Psoas muscle (tissue), 8 donors: ENCODE measurements at places on chromosomes 6 and 20. TPM values are rescaled to one million over a fixed set of nuclear protein-coding genes. Genes with fewer than 3 reads are reported as not detected.

CCM2L gene
- 4.0 TPM for total RNA-seq

SLC22A16 gene
- total RNA-seq, result not detected

CLVS2 gene
- total RNA-seq, result 0.14 TPM

CUL7 gene
- 23.4 TPM for total RNA-seq

BHLHE23 gene
- not detected for total RNA-seq

TFAP2D gene
- not detected for total RNA-seq

HEY2 gene
- 5.2 TPM for total RNA-seq

DNA sequence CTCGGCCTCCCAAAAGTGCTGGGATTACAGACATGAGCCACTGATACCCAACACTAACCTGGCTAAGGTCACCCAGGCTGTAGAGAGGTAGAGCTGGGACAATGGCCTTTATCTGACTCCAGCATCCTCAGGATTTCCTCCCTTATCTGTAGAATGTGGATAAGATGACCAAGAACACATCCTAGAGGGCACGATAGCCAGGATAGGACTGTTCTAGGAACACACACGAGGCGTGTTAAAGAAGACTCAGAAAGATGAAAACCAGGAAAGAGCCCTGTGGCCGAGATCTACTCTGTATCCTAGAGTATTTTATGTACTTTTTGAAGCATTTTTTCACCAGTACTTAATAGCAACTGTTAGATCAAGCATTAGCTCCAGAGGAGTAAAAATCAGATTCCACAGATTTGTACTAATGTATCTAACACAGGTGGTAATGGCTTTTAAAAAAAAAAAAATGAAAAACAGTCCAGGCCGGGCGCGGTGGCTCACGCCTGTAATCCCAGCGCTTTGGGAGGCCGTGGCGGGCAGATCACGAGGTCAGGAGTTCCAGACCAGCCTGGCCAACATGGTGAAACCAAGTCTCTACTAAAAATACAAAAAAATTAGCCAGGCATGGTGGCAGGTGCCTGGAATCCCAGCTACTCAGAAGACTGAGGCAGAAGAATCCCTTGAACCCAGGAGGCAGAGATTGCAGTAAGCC, 17.3 kb downstream of the PPP1R10 start:
- H3K36me3 ChIP-seq, result peaks cover 15% of the 10 kb centered on the region
- no peak overlapping the region for H3K4me3 ChIP-seq
- H3K27ac ChIP-seq, result no peak overlapping the region
- H3K4me1 ChIP-seq, result no peaks in the 10 kb centered on the region

- H3K4me3 ChIP-seq, result no peak overlapping the region
- no peak for DNase-seq
- no peak overlapping the region for H3K27ac ChIP-seq
- H3K36me3 ChIP-seq, result no peaks in the 10 kb centered on the region
- H3K27me3 ChIP-seq, result no peaks in the 10 kb centered on the region
Observed at GRCh38 chr6:49929340-49929739, 34.6 kb downstream of the DEFB114 start.

- H3K27me3 ChIP-seq, result no peaks in the 10 kb centered on the region
- no peaks in the 10 kb centered on the region for H3K36me3 ChIP-seq
- peak overlapping the region; percentile 71 for H3K27ac ChIP-seq
- H3K4me3 ChIP-seq, result no peak overlapping the region
- peaks cover 39% of the 10 kb centered on the region for H3K4me1 ChIP-seq
Observed at GRCh38 chr6:134049176-134049575, 3.2 kb downstream of the SLC2A12 start.

- peaks cover 54% of the 10 kb centered on the region for H3K4me1 ChIP-seq
- H3K36me3 ChIP-seq, result peaks cover 20% of the 10 kb centered on the region
- peak; percentile 84 for DNase-seq
- H3K27ac ChIP-seq, result peak overlapping the region; percentile 83
Observed at GRCh38 chr6:43667245-43668150, 20.1 kb downstream of the MRPS18A start.

GRCh38 chr6:90088009-90088408, 193.7 kb downstream of the GJA10 start:
- H3K36me3 ChIP-seq, result peaks cover 10% of the 10 kb centered on the region
- H3K4me3 ChIP-seq, result no peak overlapping the region
- H3K4me1 ChIP-seq, result peaks cover 10% of the 10 kb centered on the region
- DNase-seq, result no peak
- H3K27me3 ChIP-seq, result no peaks in the 10 kb centered on the region
- H3K27ac ChIP-seq, result peak overlapping the region; percentile 27

DNA sequence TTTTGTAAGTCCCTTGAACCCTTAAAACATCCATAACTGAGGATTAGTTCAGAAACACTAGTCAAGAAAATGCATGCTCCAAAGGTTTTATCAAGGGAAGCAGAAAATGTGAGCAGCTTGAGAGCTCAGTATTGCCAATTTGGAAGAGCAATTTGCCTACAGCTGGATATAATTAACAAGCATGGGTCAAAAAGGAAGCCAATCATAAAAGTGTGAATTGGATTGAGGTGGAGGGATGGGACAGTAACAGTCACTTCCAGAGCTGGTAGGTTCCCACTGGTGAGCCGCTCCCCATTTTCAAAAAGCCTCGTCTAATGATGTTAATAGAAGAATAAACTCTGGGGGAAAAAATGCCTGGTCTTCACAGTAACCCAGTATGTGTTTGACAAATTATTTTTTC, 5.0 kb upstream of the PTPRK start:
- DNase-seq, result no peak
- no peak overlapping the region for H3K27ac ChIP-seq
- H3K4me1 ChIP-seq, result no peaks in the 10 kb centered on the region
- H3K36me3 ChIP-seq, result no peaks in the 10 kb centered on the region

DNA sequence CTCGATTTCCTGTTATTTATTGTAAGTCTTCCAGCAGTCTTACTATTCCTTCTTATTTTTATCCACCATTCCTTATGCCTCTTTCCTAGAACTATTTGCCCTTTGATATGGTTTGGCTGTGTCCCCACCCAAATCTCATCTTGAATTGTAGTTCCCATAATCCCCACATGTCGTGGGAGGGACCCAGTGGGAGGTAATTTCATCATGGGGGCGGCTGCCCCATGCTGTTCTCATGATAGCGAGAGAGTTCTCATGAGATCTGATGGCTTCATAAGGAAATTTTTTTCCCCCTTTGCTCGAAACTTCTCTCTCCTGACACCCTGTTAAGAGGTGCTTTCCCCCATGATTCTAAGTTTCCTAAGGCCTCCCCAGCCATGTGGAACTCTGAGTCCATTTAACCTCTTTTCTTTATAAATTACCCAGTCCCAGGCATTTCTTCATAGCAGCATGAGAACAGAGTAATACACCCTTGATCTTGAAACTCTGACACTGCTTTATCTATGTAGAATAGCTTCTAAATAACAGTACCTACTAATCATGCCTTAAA, 48.8 kb downstream of the PLN start:
- H3K4me1 ChIP-seq, result peaks cover 50% of the 10 kb centered on the region
- DNase-seq, result no peak
- H3K4me3 ChIP-seq, result no peak overlapping the region

GRCh38 chr6:120869397-120869796, 464.9 kb downstream of the TBC1D32 start:
- DNase-seq, result no peak
- H3K4me3 ChIP-seq, result no peak overlapping the region
- H3K27ac ChIP-seq, result no peak overlapping the region
- H3K27me3 ChIP-seq, result no peaks in the 10 kb centered on the region
- no peaks in the 10 kb centered on the region for H3K36me3 ChIP-seq
- H3K4me1 ChIP-seq, result no peaks in the 10 kb centered on the region

DNA sequence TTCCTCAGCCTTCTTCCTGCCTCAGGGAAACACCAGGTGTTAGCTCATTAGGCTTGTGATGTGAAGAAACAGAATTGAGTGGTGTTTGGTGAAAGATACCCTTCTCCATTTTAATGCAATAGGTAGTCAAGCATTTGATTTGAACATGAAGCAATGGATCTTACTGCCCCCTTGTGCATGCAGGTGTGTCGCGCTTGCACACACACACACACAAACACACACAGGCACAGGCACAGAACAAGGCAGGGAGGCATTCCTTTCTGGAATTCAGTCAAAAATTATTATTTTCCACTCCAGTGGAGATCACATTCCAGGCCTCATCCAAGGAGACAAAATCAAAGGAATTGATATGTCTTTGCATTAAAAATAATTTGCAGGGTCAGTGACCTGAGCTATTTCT, 667.0 kb upstream of the MARCKS start:
- no peaks in the 10 kb centered on the region for H3K4me1 ChIP-seq
- no peaks in the 10 kb centered on the region for H3K27me3 ChIP-seq
- no peak overlapping the region for H3K27ac ChIP-seq
- H3K36me3 ChIP-seq, result no peaks in the 10 kb centered on the region
- no peak overlapping the region for H3K4me3 ChIP-seq

DNA sequence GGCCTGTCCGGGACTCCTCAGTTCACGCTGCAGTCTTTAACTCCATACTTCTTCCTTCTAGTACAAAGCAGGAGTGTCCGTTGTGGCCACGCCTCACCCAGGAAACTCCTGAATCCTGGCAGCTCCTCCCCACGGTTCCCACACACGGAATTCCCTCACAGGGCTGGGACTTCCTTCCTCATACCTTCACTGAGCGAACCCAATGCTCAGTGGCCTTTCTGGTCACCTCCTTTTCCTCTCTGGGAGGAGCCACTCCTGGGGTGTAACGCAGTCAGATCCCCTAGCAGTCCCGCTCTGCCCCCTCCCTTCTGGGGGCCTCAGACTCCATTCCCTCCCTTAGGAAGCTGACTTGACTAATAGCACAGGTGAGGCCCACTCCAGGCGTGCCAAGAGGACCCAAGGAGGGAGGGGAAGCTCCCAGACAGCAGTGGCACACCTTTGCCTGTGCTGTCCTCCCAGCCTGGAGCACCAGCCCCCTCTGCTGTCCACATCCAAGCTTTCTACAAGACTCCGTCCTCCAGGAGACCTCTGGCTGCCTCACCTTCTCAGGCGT, at the start of gene SLC52A3:
SLC52A3 (minus strand) TSS at position 75 of the 553 bp plus-strand sequence. CDS start 2,726 bp downstream, outside the sequence.
- H3K27me3 ChIP-seq, result no peaks in the 10 kb centered on the region
- H3K4me3 ChIP-seq, result peak within 1 kb of the TSS; percentile 34
- no peak within 1 kb of the TSS for H3K27ac ChIP-seq
- H3K4me1 ChIP-seq, result no peaks in the 10 kb centered on the region
- no peak for DNase-seq
- no peaks in the 10 kb centered on the region for H3K36me3 ChIP-seq

- H3K36me3 ChIP-seq, result no peaks in the 10 kb centered on the region
- no peak overlapping the region for H3K27ac ChIP-seq
- no peak for DNase-seq
- H3K4me1 ChIP-seq, result no peaks in the 10 kb centered on the region
- H3K27me3 ChIP-seq, result no peaks in the 10 kb centered on the region
Observed at GRCh38 chr20:42721923-42722322, 467.8 kb downstream of the PTPRT start.

DNA sequence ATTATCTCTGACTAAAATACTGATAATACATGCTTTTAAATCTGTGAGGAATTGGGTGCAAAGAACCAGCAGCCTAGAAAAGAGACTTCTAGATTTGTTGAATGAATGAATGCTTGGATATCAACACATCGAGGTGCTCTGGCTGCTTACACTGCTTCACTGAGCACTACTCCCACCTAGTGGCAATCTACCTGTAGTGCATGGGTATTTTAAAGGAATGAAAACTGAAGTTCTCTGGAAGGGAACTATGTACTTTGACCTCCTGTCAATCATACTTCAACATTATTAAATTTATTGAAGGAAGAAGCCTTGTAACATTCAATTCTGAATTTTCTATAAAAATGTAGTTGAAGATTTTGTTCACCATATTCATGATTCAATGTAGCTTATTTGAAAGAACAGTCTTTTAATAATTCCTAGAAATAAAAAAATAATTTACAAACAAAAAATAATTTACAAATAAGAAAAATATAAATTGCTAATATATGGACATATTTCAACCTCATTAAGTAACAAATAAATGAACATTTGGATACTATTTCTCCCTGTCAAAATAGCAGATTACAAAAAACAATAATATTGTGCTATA, 111.2 kb upstream of the MMS22L start:
- no peak for DNase-seq
- H3K27me3 ChIP-seq, result no peaks in the 10 kb centered on the region
- no peak overlapping the region for H3K4me3 ChIP-seq

DNA sequence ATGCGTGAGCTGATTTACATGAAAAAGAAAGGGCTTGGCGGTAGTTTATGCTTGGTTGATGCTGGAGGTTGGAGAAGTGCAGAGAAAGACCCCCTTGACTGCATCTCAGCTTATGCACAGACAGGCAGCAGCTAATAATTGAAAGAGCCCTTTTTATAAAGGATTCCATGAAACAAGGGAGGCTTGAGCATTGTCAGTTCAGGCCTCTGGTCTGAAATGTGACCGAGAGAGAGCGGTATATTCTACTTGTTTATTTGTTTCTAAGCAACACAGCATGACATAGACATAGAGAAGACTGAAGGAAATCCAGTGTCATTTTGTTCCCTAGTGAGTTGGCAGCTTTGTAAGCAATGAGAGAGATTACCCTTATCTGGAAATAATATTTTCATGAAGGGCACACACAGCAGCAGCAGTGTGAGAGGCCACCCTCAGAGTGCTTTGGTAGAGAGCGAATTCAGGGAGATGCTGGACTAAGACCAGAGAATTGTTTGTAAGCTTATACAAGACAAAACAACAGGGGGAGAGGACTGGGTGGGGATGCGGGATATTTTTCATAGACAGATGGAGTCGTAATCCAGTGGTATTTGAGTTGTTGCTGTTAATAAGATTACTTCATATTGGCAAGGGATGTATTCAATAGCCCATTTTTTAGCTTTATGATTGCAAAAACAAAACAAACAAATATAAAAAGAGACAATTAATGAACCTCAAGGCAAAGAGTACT, 34.6 kb upstream of the LAMA2 start:
- no peaks in the 10 kb centered on the region for H3K36me3 ChIP-seq
- H3K4me1 ChIP-seq, result no peaks in the 10 kb centered on the region
- DNase-seq, result no peak
- no peak overlapping the region for H3K27ac ChIP-seq
- H3K27me3 ChIP-seq, result no peaks in the 10 kb centered on the region
- H3K4me3 ChIP-seq, result no peak overlapping the region

DNA sequence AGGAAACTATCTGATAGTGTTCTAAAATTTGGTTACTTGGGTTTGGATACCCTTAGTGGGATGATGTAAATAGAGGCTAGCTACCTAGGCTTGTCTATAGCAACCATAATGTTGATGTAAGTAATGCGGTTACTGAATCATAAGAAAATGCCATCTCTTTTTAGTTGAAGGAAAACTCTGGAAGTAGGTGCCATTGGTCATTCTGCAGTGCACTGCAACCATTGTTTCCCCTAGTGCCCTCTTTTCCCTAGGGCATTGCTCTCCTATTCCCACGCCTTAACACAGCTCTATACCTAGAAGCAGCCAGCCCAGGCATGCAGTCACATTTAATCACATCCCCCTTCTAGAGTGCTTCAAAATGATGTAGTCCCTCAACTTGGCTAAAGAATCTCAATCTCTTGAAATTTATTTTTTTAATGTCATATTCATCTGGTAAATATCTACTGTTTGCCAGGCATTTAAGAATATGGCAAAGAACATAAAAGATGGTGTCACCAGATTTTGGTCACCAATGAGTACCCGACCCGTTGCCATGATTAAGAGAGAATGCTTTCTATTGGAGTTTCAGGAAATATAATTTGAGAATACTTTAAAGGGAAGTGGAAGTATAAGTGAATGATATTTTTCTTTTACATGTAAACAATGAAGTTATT, 10.4 kb downstream of the LOC128125822 start:
- H3K4me3 ChIP-seq, result no peak overlapping the region
- no peak for DNase-seq
- peaks cover 53% of the 10 kb centered on the region for H3K36me3 ChIP-seq
- peaks cover 6% of the 10 kb centered on the region for H3K4me1 ChIP-seq
- no peak overlapping the region for H3K27ac ChIP-seq
- H3K27me3 ChIP-seq, result no peaks in the 10 kb centered on the region

- H3K4me1 ChIP-seq, result no peaks in the 10 kb centered on the region
- DNase-seq, result peak; percentile 55
- H3K4me3 ChIP-seq, result no peak overlapping the region
- H3K27me3 ChIP-seq, result no peaks in the 10 kb centered on the region
- H3K27ac ChIP-seq, result no peak overlapping the region
- H3K36me3 ChIP-seq, result no peaks in the 10 kb centered on the region
Observed at GRCh38 chr6:159134701-159135364, 34.4 kb upstream of the FNDC1 start.
